Stimulated activated naive CD4-positive, alpha-beta T cell treated with Interleukin-2 at 50 U/mL for 16 hours (primary cell): ENCODE measurements at places on chromosomes 7 and 10.

DNA sequence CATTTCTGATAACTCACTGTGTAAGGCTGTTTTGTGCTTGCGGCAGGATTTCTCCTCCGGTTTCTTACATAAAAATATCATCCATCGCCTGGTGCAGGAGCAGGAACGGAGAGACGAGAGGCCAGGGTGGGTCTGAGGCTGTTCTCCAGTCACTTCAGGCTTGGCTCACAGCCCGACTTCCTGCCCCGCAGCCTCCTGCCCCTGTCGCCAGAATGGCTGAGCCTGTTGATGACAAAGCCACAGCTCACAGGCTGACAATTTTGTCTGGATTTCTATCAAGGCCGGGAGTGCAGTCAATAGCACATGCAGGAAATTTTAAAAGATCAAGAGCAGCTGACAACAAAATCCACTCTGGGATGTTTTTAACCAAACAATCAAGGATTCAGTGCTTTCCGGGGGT, 229.7 kb upstream of the ZNF32 start:
- DNase-seq = no peak

DNA sequence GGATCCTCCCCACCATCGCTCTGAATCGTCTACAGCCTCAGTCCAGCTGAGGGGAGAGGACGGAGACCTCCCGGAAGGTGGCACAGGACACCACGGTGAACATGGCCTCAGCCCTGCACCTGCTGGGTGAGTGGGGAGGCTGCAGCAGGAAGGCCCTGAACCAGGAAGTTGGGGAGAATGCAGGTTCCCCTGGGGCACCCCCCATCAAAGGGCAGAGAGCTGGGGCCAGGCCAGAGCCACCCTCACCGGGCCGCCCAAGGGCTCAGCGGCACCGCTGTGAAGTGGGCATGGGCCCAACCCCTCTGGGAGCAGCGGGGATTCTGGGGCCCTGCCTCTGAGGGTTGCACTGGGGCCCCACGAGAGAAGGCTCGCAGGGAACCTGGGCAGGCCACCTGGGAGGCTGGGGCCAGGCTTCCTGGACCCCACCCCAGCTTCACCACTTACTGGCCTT, 98.7 kb downstream of the MICALL2 start:
- no peak for DNase-seq

- DNase-seq = no peak
Measured at GRCh38 chr7:74104702-74105101, 21.1 kb downstream of the LIMK1 start.

- no peak for DNase-seq
Measured at GRCh38 chr7:31475368-31475767, 38.5 kb upstream of the ITPRID1 start.

GRCh38 chr7:88299126-88299525, 7.6 kb downstream of the STEAP4 start:
- DNase-seq = no peak

- DNase-seq = no peak
Measured at GRCh38 chr7:139571190-139571589, 47.7 kb downstream of the CLEC2L start.

- peak; percentile 49 for DNase-seq
Measured at GRCh38 chr7:151632750-151633515, 113.2 kb upstream of the RHEB start.

GRCh38 chr7:142855114-142855743, 353 bp downstream of the EPHB6 start:
- no peak for DNase-seq

DNA sequence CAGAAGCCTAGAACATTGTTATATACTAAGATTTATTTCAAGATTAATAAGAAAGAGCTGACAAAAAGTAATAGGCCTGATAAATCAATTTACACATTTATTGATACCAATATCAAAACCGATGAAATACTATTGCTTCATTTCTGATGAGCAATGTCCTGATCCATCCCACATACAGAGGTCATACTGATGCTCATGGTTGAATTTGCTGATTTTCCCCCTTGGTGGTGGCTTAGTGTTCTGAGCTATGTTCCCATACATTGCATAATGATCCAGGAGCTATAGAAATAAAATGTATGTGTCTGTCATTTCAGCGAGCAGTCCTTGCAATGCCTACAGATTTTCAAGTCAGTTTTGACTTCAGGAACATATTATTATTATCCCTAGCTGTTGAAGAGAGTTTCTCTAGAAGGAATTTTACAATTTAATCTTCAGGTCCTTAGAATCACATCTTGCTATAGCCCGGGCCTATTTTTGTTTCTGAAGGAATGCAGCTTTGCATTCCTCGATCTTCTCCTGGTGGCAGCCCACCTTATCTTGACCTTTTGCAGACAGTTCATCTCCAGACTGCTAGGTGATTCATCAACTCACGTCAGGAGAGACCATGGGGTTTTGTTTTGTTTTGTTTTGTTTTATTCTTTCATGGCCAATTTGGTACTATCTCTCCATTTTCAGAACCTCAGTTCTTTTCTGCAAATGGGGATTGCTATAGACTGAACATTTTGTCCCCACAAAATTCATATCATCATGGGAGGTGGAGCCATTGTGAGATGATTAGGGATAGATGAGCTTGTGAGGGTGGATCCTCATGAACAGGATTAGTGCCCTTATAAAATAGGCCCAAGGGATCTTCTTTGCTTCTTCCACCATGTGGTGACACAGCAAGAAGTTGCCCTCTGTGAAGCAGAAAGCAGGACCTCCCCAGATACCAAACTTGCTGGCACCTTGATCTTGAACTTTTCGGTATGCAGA, 465.6 kb upstream of the IGFBP3 start:
- no peak for DNase-seq

DNA sequence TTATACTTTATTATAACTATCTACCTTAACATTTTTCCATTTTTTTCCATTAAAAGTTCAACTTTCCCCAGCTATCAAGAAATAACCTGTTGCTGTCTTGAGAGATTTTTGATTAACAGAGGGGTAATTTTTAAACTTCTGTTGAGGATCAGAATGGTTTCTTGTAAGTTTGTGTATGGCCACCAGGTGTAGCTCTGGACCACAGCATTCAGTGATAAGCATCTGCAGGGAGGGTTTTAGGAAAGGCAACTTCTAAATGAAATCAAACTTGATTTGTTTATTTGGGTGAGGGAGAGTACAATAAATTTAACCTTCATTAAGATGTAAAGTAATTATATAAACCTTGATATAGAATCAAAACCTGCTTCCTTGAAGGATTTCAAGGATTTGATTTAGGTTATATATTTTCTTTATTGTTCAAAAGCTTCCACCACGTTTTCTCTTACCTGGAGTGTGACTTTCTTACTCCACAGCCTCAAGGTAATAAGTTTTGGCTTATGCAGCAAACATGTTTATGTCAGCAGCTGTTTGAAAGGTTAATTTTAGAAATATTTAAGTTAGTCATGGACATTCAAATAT, 153.3 kb downstream of the STK31 start:
- no peak for DNase-seq

GRCh38 chr7:30330134-30331111, 46.0 kb downstream of the ZNRF2 start:
- DNase-seq = no peak

GRCh38 chr7:137694405-137694804, 152.4 kb downstream of the DGKI start:
- DNase-seq = no peak

DNA sequence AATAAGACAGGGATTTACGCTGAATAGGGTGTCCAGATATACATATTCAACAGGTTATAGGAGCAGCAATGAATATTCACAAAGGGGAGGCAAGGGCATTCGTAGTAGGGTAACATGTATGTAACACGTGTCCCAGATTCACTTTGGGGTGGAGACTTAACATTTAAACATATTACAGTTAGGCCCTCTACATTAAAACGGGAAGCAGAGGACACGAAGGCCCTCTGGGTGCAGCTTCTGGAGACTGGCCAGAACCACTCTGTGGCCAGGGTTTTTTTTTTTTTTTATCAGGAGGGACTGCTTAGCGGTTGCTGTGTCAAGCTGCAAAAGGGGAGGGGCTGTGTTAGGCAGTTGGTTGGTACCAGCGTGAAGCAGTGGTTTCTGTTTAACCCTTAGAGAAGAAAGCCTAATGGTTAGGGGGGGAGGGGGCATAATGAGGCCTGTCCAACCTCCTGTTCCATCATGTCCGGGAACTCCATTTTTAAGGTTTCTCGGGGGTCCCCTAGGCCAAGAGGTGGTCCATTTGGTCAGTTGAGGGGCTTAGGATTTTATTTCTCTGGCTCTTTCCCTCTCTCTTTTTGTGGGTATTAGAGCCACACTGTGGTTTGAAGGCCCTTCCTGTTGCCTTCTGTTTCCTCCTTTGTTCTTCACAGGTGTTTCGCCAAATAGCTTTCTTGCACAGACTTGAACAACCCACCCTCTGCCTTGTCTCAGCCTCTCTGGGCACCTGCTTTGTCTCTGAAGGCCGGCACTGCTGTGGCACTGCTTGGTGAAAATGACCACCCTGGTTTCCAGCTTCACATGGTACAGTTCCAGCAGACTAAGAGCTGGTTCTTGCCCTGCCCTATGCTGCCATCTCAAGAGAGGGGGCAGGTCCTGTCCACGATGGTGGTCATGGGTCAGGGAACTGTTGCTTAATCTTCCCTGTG, 26.4 kb downstream of the PRF1 start:
- no peak for DNase-seq

GRCh38 chr10:66804962-66805361, 120.9 kb upstream of the LRRTM3 start:
- DNase-seq = no peak

GRCh38 chr10:129024046-129024445, 443.0 kb upstream of the MGMT start:
- no peak for DNase-seq

DNA sequence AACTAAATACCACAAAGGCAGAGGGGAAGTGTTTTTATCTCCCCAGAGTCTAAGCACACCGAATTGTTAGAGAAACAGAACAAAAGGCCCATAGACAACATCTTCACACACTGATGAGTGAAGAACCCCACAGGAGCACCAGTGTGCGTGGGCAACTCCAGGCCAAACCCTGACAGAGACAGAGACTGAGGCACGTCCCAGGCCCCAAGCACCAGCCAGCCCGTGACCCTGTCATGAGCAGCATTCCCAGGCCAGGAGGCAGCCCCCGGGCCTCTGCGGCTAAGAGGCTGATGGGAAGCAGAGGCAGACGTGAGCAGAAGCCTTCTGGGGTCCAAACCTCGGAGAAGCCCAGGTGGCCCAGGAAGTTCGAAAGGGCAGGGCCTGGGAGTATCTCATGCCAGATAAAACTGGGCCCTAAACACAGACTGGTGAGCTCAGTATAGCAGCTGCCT, 184.4 kb downstream of the TCERG1L start:
- no peak for DNase-seq

- no peak for DNase-seq
Measured at GRCh38 chr7:5255832-5256231, 26.9 kb upstream of the SLC29A4 start.

DNA sequence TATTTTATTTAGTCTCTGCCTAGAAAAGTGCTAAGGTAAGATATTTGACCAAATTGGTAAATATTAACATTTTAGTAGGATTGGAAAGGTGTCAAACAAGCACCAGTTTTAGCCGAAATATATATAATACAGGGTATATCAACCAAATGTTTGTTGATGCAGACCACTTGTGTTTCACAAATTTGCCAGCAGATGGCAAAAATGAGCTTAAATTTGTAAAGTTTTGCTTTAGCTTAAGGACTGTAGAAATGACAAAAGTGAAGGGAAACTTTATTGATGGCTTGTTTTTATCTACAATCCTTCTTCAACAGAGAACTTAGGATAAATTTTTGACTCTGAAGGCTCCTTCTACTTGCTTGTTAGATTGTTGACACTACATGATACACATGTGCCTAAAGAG, 4.8 kb upstream of the POLR1F start:
- DNase-seq = peak; percentile 15

DNA sequence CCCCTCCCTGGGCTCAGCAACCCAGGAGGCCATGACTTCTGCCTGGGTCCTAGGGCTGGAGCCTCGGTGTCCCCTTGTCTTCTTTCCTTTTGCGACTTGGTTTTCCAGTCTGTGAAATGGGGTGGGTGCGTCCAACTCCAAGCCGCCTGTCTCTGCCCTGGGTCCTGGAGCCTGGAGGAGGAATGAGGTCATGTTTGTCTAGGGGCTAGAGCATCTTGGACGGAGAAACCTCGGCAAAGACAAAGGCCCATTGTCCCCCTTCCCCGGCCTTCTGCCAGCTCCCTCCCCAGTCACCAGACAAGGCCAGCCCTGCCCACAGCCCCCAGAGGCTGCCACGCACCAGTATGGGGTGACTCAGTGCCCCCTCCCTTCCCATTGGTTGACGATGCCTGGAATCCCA, 39.8 kb upstream of the ELN start:
- DNase-seq = no peak

DNA sequence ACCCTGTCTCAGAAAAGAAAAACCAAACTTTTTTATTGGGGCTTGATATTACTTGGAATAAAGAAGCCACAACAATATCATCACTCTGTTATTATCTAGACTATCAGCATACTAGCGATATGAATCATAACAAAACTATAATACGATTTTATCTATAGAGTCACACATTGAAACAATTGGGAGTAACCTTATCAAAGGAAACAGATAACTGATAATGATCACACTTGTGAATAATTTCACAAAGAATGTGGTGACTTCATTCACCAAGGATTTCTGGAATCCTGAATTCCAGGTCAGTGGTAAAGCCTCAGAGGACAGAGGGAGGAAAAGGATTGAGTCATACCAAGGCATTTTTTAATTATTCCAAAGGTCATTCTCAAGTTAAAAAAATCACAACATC, 32.1 kb upstream of the NMT2 start:
- DNase-seq = no peak

DNA sequence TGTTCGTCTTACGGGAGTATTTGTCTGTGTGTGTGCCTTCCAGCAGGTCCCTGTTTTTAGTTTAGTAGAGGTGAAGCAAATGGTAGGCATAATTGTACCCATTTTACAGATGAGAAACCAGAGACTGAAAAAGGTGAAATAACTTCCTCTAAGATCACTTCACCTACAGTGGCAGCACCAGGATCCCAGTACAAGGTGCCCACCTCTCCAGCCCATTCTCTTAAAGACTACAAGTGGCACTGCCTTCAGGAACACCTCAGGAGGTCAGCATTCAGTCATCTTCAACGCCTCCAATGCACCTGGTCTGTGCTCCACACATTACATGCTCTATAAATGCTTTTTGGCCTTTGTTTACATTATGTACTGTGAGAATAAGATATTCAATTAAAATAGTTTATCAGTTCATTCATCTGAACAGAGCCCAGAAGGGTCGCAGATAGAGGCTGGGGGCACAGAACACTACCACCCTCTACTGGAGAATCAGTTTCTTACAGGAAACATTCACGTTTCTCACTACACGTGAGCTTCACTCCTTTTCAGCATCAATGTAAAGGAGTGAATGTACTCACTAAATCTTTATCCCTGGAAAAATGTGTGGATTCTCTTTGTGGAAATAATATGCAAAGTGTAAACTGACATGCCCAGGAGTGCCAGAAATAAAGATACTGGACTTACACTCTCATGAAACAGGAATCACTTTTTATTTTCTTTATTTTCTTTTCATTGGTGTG, 45.5 kb upstream of the ABLIM1 start:
- DNase-seq = no peak

DNA sequence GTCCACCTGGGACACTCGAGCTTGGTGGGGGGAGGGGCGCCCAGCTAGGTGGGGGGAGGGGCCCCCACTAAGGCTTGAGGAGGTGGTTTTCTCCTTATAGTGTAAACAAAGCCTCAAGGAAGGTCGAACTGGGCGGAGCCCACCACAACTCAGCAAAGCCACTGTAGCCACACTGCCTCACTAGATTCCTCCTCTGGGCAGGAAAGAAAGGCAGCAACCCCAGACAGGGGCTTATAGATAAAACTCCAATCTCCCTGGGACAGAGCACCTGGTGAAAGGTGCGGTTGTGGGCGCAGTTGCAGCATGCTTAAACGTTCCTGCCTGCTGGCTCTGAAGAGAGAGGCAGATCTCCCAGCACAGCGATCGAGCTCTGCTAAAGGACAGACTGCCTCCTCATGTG, 133.1 kb downstream of the SNX13 start:
- DNase-seq = no peak
